LoVo (cell line): ENCODE measurements at places on chromosomes 11 and 22.

GRCh38 chr11:90700789-90701439 is 478.1 kb upstream of the CHORDC1 start:
- no peak for DNase-seq

GRCh38 chr11:115869780-115870431 is 365.7 kb upstream of the CADM1 start:
- no peak for DNase-seq

DNA sequence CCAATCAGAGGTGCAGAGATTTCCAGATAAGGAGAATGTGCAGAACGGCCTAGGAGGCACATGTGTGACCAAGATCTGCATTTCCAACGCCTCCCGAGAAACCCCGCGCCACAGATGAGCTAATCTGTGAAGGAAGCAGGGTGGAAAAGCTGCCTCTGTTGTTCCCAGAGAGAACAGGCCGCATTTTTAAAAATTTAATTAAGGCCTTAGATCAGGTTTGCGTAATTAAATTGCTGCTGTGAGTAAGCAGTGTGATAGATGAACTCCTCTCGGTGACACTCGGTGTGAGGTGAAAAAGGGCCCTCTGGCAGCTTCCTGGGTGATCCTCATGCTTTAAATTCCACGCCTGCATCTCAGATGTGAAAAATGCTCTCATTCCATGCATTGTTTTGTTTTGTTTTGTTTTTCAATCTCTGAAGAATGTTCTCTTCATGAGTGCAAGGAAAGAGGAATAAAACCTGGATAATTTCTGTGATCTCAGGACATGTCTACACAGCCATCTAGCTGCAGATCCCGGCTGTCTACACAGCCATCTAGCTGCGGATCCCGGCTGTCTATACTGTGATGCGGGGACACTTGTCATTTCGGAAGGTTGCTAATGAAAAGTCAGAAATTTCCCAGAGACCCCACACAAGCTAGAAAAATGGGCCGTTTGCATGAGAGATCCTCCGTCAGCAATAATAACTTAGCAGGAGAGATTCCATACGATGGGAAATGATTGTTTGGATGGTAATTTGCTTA is 1398.9 kb downstream of the BRD1 start:
- DNase-seq = no peak

- peak; percentile 88 for DNase-seq
Observed at GRCh38 chr11:77560605-77561004, 29.1 kb upstream of the AQP11 start.

DNA sequence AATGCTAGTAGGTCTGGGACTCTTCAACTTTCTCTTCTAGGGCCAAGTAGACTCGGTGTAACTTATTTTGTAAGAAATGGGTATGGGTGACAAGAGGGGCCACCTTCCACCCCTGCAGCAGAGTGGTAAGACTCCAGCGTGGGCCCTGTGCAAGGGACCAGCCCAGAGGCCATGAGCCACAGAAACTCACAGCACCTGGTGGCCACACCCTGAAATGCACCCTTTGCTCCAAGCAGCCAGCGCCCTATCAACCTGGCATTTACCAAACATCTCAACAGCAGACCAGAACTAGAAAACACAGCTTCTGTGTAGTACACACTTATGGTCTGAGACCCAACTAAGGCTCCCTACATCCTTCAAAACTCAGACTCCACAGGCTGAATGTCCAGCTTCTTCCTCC is 5.7 kb downstream of the CDCA5 start:
- peak; percentile 43 for DNase-seq

GRCh38 chr11:76208438-76209374 is 2.4 kb upstream of the WNT11 start:
- DNase-seq = peak; percentile 78

- DNase-seq = no peak
Observed at GRCh38 chr11:99803501-99803900, 782.8 kb downstream of the CNTN5 start.

DNA sequence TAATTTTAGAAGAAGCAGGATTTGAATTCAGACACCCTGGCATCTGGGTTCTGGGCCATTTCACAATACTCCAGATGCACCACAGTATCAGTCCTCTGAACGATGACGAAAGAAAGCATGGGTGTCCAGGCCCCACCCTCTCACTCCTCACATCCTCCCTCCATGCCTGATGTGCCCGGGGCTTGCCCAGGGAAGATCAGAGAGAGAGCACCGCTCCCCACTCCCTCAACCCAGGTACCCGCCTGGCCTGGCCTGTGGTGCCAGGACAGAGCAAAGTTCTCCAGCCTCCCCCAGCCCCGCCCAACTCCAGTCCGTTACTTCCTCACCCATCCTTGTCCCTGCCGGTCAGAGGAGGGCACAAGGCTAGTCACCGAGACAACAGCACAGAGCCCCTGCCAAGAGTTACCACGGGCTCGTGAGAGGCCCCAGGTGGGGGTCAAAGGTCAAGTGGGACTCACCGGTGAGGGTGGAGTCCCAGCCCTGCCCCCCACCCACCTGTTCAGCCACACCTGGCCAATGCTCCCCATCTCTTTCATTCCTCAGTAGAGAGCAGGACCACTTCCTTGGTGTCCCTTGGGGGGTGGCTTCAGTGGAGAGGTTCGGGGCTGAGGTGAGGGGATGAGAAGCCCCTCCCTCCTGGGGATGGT is 8.1 kb downstream of the BCL9L start:
- peak; percentile 68 for DNase-seq
